ENCODE measurements at places on chromosomes 13 and 19.

DNA sequence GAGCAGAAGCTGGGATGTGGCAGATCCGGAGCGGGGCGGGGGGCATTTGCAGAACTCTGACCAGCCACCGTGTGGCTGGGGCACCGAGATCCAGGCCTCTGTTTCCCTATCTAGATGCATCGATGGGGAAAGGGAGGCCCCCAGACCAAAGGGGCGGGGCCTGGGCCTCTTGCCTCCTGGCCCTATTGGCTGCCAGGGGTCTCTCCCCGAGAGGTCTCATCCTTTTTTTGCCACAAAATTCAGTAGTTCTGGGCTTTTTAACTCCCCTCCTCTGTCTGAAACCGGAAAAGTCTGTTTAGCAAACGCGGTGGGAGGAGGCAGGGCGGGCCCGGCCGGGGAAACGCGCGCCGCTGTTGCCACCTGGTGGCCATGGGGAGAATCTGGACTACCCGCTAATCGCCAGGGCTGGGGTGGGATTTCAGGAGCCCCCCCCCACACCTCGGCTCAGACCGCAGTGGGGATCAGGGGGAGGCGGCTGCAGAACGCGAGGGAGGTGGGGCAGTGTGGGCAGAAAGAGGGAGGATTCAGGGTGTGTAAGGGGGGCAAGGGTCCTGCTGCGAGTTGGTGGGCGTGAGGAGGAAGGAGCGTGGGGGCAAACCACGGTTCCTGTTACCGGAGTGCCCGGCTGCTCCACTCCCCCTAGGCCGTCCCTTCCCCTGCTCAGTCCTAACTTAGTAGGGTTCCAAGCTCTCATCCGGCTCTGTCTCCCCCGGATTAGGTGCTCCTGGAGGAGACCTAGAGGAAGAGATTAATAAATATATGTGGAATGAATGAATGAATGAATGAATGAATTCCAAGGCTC is 28.3 kb downstream of the IL12RB1 start:
- DNase-seq: peak; percentile 66

- no peak for DNase-seq
Measured at GRCh38 chr19:17560205-17560595, 4.8 kb downstream of the COLGALT1 start.

GRCh38 chr13:67228031-67228430 is 2.1 kb downstream of the PCDH9 start:
- no peak for DNase-seq

DNA sequence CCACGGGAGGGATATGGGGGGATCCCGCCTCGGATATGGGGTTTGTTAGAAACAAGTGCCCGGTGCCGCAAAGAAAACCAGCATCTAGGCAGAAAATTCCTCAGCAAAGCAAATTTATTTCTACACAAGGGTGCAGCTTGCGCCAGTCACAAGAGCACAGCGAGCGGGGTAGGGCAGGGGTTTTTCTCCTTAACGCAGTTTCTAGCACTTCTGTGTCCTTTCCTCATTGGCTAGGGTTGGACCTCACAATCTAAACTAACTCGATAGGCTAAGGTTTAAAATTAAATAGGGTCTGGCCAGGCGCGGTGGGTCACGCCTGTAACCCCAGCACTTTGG is 595 bp downstream of the ZNF440 start:
- DNase-seq: no peak

DNA sequence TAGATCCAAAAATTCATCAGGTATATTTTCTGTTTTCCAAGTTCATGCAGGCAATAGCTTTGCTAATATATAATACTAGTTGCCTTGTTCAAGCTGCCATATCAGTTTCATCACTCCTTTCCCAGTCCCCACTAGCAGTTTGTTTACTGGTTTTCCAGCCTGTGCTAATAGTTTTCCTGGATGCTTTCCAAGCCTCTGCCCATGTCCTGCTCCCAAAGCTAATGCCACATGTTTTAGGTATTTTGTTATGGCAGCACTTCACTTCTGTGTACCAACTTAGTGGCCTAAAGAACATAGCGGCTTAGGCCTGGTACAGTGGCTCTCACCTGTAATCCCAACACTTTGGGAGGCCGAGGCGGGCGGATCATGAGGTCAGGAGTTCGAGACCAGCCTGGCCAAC is 28.1 kb upstream of the ZNF527 start:
- DNase-seq: no peak

GRCh38 chr19:4061178-4061682 is 5.5 kb downstream of the ZBTB7A start:
- DNase-seq: no peak

DNA sequence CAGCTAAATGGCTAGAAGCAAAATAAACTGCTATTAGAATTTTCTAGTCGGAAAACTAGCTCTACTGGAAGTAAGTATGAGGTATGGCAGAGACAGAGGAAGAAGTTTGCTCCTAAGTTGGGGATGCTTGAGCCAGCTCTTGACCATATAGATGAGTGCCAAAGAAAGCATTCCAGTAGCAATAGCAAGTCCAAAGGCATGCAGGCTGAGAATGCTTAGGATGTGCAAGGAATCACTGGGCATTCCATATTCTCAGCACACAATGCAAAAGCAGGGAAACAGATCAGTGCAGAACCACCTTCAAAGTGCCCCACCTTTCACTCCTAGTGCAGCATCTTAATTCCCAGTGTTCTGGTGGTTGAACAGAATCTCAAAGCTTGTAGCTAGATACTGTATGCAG is 32.9 kb downstream of the SERTM1 start:
- no peak for DNase-seq

DNA sequence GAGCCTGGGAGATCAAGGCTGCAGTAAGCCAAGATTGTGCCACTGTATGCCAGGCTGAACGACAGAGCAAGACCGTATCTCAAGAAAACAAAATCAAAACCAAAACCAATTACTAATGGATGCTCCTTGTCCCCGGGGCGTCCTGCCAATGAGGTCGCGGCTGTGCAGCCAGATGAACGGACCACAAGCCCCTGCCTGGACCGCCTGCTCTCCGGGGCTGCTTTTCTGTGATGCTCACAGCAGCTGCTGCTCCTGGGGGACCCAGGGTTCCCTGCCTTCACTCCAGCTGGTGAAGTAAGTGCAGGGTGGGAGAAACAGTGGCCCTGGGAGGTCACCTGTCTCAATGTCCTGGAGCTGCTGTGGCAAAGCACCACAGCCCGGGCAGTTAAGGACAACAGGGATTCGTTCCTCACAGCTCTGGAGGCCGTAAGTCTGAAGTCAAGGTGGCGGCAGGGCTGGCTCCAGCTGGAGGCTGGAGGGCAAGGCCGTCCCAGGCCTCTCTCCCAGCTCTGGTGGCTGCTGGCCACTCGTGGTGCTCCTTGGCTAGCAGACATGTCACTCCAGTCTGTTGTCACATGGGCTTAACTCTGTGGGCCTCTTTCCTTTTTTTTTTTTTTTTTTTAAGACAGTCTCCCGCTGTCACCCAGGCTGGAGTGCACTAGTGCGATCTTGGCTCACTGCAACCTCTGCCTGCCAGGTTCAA is 10.1 kb downstream of the COPE start:
- no peak for DNase-seq
